Stimulated activated CD4-positive, alpha-beta T cell treated with anti-CD3 and anti-CD28 coated beads, Interleukin-4, amount 100 ng/mL, for 1 hour (primary cell): ENCODE measurements at places on chromosomes 4 and X.

GRCh38 chr4:88223516-88223915 lies 60.8 kb downstream of the PPM1K start:
- DNase-seq = no peak

GRCh38 chr4:10093801-10094552 lies 22.6 kb downstream of the WDR1 start:
- no peak for DNase-seq

- no peak for DNase-seq
These were observed 18.9 kb downstream of the LAMP2 start for GRCh38 chrX:120450163-120450562.

GRCh38 chrX:43666311-43666912 lies 10.3 kb downstream of the MAOA start:
- DNase-seq = no peak

- DNase-seq = no peak
These were observed 8.8 kb downstream of the CEP44 start for GRCh38 chr4:174292473-174292872.

GRCh38 chr4:141375855-141376254 lies 155.2 kb downstream of the ZNF330 start:
- DNase-seq = no peak

- DNase-seq = no peak
These were observed 16.5 kb upstream of the KLHL34 start for GRCh38 chrX:21674430-21675186.

GRCh38 chrX:11380187-11380844 lies 87.1 kb downstream of the AMELX start:
- no peak for DNase-seq

DNA sequence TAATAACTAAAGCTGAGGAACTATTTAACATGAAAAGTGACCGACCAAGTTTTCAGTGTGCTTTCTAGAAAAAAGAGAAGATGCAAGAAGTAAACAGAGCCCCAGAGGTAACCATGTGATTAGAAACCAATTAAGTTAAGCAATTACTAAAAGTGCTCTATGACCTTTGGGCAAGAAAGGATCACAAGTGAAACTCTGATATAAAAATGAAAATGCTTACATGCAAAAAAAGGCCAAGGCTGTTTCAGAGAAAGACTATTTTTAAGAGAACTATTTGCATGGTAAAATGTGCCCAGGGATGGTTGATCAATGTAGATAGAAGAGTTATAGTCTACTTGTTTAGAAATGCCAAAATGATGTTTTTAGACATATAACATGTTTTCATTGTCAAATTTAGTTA lies 22.0 kb downstream of the KLHL15 start:
- DNase-seq = no peak

DNA sequence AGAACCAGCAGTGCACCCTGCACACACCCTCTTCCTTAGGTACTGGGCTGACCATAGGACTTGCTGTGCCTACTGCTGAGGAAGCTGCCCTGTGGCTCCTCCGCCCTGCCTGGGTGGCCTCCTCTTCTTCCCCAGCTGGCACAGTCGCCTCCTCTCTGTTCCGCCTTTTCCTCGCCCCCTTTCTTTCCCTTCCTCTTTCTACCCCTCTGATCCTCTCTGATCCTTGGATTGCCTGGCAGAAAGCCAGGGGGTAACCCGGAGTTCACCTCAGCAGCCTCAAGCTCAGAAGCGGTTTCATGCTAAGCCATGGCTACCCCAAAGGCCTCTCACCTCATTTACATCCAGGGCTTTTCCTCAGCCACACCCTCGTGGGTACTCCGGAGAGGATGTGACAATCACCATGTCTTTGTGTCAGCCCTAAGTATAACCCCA lies 136.2 kb downstream of the SMIM20 start:
- DNase-seq = no peak

GRCh38 chr4:106587558-106587957 lies 219.0 kb upstream of the GIMD1 start:
- no peak for DNase-seq

- no peak for DNase-seq
These were observed 504.9 kb downstream of the RAPGEF2 start for GRCh38 chr4:159607809-159608208.

DNA sequence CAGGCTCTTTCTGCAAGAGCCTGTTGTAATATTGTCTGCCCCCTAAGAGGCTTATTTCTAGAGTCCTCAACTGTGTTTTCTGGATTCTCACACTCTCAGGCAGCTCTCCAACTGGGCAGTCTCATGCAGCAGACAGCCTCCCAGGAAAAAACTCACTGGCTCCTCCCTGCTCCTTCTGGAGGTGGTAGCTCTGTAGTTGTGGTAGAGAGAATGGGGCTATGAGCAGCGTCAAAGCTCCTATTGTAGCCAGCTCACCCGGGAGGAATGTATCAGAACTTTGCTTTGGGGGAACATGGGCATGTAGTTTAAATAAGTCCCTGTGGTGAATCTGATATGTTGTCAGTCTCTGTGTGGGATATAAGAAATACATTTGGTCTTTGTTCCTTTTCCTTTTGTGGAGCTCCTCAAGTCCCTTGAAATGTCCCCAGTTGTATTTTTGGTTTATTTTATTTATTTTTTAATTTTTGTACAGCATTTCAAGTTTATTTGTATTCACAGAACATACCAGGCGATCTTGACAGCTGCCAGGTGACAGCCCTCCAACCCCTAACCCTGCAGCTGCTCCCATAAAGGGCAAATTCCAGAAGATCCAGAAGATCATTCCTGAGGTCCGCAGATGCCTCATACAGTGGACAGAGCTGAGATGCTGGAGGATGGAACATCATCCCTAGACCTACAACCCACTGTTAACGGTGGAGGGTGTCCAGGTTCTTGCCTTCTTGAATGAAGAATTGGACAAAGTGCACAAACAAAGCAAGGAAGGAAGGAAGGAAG lies 45.7 kb downstream of the TRIM61 start:
- DNase-seq = no peak

GRCh38 chrX:42538405-42538804 lies 239.6 kb downstream of the PPP1R2C start:
- DNase-seq = no peak

DNA sequence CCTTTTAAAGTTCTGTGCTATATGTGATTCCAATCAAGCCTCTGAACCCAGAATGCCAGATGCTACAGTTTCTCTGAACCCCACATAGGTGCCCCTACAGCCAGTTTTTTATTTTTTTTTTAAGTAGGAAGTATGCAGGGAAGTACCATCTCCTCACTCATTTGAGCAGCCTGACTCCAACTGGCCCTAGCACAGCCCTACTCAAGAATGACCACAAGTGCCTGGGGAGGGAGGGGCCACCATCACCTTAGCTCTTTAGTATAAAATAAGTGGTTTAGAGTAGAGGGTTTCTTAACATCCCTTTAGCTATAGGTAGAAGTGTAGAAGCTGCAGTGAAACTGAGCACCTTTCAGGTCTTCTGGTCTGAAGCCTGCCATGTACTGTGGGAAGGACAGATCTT lies 14.4 kb downstream of the MSN start:
- DNase-seq = no peak

GRCh38 chr4:18445110-18445509 lies 423.6 kb upstream of the LCORL start:
- DNase-seq = no peak

GRCh38 chr4:16110661-16111290 lies 27.0 kb upstream of the PROM1 start:
- DNase-seq = no peak

DNA sequence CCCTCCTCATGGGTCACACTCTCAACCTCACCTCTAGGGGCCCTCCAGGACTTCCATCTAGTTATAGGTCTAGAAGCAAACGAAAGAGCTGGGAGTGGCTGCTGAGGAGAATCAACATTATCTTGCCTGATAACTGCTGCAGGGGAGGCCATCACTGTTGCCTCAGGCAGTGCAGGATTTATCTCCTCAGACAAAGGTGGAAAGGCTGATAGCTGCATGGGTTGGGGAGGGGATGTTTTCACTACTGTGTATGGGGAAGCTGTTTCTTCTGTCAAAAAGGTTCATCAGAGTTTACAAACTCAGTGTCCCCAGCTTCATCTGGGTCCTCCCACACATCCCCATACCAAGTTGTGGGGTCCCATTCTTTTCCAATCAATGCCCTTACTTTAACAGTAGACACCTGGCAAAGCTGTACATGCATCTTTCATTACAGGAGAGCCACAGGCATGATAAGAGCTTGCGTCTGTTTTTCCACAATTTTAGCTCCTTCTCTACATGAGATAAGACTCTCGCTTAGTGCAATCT lies 17.6 kb upstream of the PRDM8 start:
- no peak for DNase-seq

DNA sequence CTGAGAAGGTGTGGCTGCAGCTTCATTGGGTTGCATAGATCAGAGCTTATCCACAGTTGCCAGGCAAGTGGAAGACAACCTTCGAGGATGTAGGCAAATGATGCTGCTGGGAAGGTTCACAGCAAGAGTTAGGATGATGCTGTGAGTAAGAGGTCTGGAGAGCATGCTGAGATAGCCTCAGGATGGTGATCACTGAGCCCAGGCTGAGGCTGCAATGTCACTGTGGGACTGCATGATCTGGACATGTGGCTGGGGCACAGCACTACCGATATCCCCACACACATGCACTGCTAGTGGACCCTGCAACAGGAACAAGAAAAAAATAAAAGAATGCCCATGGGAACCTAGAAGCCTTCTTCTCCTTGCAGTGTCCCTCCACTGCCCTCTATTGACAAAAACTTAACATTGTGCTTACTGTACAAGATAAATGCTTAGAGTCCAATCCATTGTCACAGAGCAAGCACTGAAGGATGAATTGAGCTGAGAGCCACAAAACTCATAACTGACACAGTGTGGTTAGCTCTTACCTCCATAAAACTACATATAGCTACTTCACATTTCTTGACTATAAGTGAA lies 105.6 kb downstream of the CNKSR2 start:
- no peak for DNase-seq

- no peak for DNase-seq
These were observed 1.9 kb downstream of the SLC9A7 start for GRCh38 chrX:46757052-46757451.

DNA sequence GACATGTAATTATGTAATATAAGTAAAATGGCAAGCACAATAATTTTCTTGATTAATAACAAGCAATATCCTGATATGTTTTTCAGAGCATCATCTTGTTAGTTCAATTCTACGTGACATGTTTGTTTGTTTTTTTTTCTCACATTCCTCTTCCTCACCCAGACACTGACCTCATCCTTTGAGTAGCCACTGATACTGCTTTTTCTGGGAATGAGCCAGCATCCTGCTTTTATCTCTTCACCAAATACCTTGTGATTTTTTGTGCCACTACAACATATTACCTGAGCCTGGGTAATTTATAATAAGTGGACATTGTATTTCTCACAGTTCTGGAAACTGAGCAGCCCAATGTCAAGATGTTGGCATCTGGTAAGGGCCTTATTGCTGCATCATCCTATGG lies 484.0 kb downstream of the NAF1 start:
- no peak for DNase-seq

DNA sequence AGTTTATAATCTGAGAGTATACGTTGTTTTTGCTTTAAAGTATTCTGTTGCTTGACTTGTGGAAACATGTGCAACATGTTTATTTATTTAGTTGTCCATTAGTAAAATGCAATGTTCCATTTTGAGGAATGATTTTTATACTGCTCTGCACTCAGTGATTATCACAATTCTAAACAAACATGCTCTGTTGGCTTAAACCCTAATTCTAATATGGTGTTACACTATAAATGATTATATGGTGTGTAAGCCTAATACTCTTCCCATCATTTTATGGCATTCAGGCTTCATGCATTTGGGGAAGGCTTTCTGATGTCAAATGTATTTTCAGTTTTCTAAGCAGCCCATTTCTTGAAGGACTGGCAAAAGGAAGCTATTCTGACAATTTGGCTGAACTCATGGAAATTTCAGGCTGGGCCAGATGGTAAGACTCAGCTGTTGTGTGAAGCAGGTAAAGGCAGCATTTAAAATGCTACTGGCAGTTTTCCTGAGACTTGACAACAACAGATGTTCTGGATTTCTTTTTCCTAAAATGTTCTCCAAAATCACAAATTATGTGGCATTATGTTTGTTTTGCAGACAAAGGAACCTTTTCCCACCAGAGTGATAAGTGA lies 336.7 kb upstream of the GNPDA2 start:
- DNase-seq = no peak
